ENCODE measurements at places on chromosomes 2 and 18. TPM values are rescaled to one million over a fixed set of nuclear protein-coding genes. Genes with fewer than 3 reads are reported as not detected.

MTX2 gene
- 28.6 TPM for total RNA-seq

MYOM1 gene
- total RNA-seq: 0.95 TPM

KCNIP3 gene
- not detected for total RNA-seq

GAL3ST2 gene
- 0.94 TPM for total RNA-seq

SALL3 gene
- total RNA-seq: not detected

KRTCAP3 gene
- 5.9 TPM for total RNA-seq

CRYGB gene
- not detected for total RNA-seq

SLC16A14 gene
- total RNA-seq: 1.2 TPM

Data from activated CD4-positive, alpha-beta T cell treated with anti-CD3 and anti-CD28 coated beads for 36 hours (primary cell).